NCI-H774 (cell line): ENCODE measurements at places on chromosomes 7 and 10.
A peak's percentile ranks its signal among the peaks of the same experiment; 100 is the strongest.

DNA sequence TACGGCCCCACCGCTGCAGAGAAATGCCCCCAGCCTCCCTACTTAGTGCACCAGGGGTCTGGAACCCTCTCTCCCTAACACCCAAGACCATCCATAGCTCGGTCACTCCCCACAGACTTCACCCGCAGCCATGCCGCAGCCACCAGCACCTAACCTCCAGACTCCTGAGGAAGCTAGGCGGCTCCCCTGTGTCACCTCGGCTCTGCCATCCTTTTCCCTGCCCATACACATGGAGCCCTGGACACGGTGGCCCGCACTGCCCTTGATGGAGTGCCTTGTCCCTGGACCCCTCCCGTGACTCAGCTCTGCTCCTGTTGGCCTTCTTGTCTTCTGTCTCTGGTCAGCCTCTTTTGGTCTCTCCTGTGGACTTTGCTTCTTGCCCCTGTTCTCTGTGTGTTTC, 107.5 kb downstream of the INSYN2A start:
- DNase-seq, result no peak

- no peak for DNase-seq
Observed at GRCh38 chr7:69682518-69682917, 84.2 kb downstream of the AUTS2 start.

GRCh38 chr7:35854311-35854710, 53.5 kb downstream of the SEPTIN7 start:
- no peak for DNase-seq

DNA sequence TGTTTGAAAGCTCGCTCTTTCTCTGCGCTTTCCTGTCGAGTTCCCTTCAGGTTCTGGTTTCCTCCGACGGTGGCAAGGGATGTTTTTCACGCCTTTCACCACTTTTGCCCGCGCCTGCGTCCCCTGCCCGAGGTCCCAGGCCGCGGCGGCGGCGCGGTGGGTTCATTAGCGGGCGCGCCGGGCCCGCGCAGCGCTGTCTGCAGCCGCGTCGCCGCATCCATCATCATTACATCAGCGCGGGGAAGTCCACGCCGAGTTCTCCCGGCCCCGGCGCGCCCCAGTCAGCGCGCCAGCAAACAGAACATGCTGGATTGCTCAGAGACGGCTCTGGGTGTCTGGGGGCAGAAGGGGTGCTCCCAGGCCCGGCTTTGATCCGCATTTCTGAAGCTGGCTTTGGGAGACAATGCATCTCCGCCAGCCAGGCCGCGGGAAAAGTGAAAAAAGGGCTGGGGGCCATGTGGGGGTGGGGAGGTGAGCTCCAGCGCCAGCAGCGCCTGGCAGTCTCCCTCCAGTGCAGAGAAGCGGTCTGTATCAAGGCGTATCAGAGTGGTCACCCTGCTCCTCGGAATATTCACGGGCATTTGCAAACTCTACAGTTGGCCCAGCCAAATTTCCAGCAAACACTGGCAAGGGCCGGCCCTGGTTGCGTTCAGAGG, 8.9 kb downstream of the GLI3 start:
- no peak for DNase-seq

- DNase-seq, result no peak
Observed at GRCh38 chr10:87983716-87984115, 120.3 kb downstream of the PTEN start.

- DNase-seq, result no peak
Observed at GRCh38 chr10:114962441-114962840, 24.4 kb downstream of the TRUB1 start.

- no peak for DNase-seq
Observed at GRCh38 chr10:99619090-99619800, 994 bp downstream of the SLC25A28 start.

- DNase-seq, result no peak
Observed at GRCh38 chr7:88480271-88480670, 173.6 kb upstream of the STEAP4 start.

DNA sequence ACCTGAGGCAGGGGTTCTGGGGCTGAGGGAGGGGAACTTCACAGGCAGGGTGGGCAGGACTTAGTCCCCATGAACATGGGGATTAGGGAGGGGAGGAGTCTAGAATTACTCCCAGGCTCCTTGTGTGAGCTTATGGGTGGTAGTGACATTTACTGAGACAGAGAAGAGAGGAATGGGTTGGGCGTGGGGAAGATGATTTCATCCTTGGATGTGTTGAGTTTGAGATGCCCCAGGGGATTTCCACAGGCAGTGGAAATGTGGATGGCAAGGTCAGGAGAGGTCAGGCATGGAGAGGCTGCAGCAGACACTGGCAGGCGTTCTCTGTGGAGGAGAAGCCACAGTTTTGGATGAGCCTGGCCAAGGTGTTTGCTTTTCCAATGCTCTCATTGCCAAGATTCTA, 26.4 kb upstream of the GSDME start:
- no peak for DNase-seq

- no peak for DNase-seq
Observed at GRCh38 chr7:127904670-127904985, 126.6 kb downstream of the LRRC4 start.

DNA sequence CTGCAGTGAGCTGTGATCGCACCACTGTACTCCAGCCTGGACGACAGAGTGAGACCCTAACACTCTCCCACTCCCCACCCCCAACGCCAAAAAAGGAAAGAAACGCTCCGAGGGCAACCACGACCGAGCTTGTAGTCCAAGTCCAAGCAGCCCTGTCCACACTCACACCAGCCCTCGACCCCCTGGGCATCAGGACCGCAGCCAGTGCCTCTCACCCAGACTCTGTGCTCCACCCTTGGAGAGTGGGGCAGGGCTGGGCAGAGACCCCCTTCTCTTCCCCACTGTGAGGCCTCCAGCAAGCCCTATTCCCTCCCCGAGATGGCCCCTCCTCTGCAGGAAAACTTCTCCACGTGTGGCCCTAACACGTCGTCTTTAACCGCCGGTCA, 82.6 kb downstream of the FOXL3 start:
- DNase-seq, result no peak

GRCh38 chr7:147878912-147879661, 711.5 kb upstream of the C7orf33 start:
- no peak for DNase-seq

- DNase-seq, result no peak
Observed at GRCh38 chr10:49736564-49737113, 25.5 kb downstream of the OGDHL start.

DNA sequence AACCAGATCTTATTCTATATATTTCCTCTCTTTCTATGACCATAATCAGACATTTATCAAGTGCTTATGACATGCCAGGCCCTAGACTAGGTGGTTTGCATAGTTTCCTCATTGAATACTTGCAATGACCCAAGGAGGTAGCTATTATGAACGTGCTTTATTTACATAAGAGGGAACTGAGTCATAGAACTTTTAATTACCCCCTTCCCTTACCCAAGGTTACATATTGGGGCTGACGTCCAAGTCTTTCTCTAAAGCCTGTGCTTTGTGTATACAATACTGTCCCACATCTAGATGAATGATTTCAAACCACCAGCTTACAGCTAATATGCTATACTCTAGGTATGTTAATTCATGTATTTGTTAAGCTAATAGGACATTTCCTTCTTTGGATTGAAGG, 91.9 kb upstream of the NPY start:
- DNase-seq, result no peak

- DNase-seq, result no peak
Observed at GRCh38 chr7:3950249-3950648, 649.2 kb downstream of the SDK1 start.

DNA sequence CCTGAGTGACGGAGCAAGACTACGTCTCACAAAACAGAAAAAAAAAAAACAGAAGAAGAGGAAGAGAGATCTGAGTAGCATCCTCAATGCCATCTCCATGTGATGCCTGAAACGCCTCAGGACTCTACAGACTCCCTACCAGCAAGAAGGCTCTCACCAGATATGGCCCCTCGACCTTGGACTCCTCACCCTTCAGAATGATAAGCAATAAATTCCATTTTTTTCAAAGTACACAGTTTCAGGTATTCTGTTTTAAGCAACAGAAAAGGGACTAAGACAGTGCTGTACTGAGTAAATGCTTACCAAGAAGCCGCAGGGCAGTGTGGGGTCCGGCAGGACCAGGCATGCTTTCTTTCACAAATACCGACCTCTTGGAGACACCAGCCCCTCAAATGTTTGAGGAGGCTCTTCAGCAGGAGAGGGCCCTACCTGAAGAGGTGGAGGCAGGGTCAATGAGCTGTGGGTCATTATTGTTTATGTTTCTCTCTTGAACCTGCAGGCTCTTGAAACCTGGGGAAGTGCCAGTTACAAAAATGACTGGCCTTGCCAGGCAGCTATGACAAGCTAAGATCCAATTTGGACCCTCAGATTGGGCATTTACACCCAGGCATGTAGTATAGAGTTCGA, 204.1 kb upstream of the LYZL1 start:
- no peak for DNase-seq

- peak; percentile 83 for DNase-seq
Observed at GRCh38 chr10:79067241-79068202, 1.2 kb upstream of the ZMIZ1 start.

- no peak for DNase-seq
Observed at GRCh38 chr7:90613088-90613498, 17.0 kb downstream of the CDK14 start.

GRCh38 chr7:41185851-41186250, 517.0 kb downstream of the INHBA start:
- no peak for DNase-seq

DNA sequence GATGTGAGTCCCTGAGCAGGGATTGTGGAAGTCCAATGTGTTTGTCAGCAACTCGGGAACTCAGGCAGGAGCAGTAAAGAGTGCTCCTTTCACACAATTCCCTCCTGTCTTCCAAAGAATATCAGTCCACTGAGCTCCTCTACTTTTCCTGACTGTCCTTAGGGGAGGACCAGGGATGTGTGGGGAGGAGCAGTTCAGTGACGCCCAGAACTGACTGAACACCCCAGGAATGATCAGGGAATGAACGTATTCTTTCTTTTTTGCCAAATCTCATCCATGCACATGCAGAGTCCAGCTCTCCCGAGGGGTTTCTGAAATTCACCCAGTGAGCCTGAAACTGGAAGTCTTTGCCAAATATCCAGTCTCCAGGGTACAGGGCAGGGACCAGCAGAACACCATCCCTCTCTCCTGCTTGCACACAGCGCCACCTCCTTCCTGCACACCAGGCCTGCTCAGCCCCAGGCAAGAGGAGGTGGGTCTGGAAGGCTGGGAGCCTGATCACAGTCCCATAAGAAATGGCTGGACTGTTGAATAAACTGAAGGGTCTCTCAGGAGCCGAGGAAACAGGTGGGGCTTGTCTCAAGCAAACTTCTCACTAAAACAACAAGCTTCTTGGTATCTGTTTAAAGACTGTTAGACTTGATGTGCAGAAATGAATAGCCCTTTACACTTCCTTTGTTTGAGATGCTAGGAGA, 294.7 kb downstream of the C7orf25 start:
- DNase-seq, result no peak

- no peak for DNase-seq
Observed at GRCh38 chr7:148921189-148921588, 37.1 kb upstream of the EZH2 start.

DNA sequence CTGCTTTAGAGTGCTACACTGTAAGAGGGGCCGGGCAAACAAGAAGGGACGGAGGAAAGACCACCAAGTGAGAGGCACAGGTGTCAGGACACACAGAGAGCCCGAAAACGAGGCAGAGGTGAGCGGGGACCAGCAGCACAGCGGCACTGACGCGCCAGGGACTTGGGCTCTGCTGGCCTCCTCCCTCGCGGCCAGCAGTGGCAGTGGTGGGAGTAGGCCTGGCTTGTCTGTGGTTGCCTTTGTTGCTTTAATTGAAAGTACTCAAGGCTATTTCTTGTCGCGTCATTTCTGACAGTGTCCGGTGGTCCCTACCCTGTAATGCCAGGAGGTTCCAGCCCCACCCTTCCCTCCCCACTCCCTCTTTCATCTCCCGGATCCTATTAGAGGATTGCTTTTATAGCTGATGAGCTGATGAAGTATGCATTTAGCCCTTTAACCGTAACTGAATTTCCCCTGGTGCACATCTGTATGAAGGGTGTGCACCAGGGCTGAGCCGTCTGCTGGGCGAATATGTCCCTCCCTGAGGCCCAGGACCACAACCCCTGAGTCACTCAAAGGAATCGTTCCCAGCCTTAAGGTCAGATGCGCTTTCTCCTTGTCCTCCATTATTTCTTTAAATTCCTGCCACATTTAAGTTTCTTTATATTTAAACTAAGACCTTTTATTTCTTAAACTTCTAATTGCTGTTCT, 39.5 kb upstream of the FAM20C start:
- no peak for DNase-seq

- DNase-seq, result no peak
Observed at GRCh38 chr7:117669818-117670217, 190.0 kb downstream of the CFTR start.

DNA sequence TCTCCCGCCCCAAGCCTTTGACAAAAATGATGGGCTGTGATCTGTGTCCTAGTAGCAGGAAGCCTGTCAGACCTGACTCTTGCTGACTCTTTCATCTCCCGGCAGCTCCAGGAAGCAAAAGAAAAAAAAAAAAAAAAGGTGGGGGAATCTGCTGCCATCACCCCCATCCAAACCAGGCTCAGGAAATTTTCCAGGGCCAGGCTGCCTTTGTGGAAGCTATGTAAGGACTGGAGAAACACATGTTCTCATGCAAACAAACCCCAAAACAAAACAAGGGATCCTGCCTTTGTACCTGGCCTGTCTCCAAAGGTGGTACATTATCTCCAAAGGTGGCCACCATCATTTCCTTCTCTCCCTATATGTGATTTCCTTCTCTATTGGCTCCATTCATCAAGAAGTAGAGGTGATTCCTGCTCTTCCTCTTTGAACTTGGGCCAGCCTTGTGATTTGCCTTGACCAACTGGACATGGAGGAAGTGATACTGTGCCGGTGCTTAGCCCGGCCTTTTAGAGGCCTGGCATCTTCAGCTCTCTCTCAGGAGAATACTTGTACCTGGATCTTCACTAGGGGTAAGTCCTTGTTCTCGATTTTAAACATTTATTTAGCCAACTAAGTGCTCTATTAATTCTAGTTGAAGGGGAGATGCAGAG, 192.2 kb upstream of the SVIL start:
- no peak for DNase-seq

DNA sequence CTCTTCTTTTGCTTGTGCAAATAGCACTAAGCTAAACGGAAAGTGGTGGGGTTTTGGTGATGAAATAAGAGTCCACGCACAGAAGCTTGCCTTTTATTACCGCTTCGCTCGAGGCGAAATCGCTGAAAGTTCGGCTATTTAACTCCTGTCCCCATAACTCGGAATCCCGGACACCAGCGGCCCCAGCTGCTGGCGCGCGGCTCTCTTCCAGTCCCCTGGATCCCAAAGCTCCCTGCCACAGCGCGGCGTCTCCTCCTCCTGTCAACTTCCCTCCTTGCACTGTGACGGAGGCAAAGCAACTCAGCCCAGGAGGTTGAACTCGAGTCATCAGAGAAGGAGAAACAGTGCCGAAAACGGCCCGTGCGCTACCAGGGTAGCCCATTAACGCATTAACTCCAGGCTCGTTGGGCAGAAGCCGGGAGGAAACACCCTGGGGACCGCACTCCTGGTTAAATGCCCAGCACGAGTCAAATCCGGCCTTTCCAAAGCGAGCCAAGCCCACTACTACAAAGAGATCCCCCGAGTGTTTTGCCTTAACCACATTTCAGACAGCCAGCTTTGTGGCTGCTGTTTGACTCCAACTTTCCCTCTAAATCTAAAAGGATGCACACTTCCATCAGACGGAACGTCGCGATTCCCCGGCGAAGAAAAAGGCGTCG, 1.3 kb downstream of the SEMA3D start:
- DNase-seq, result peak; percentile 26
